ENCODE measurements at places on chromosomes 4 and X. TPM values are rescaled to one million over a fixed set of nuclear protein-coding genes. Genes with fewer than 3 reads are reported as not detected.

GRCh38 chrX:3451571-3451970 is 105.1 kb upstream of the MXRA5 start:
- DNase-seq, result peak; percentile 2

DNA sequence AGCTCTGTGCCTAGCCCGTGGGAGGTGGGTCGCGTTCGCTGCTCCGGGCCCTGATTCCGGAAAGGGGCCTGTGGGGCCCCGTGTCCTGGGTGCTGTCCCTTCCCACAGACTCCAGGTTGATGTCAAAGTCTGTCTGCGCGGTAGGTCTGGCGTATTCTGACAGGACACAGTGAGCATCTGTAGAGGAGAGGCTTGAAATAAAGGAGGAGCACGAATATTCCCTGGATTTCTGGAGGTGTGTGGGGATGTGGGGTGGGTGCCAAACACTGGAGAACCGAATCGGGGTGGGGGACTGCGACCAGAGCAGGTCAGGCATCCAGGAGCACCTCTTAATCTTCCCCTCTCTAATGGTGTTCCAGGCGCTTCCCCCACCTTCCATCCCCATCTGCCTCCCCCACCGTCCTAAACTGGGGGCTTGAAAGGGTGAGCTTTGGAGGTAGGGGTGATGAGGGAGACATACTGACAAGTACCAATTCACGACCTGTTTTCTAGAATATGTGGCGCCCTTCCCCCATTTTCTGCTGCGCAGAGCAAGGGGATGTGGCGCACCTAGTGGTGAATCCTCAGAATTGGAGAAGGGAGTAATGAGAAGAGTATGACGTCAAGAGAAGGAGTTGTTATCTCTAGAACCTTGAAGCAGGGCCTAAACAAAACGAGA is 877 bp downstream of the GPRASP1 start:
- no peak for DNase-seq

DNA sequence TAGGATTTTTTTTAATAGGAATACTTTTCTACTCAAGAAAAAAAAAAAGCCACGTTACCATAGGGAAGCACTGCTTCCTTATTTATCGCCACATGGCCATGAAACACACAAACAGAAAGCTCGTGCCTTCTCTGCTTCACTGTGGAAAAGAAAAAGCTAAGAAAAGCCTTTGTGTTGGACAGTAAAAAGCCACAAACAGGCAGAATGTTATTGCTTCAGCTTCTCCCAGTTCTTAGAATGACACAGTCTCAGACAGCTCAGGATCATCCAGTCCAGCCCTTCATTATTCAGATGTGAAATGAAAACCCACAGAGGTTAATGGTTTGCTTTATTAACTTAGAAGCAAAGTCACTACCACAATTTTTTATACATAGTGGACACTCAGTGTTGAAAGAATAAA is 181.6 kb upstream of the NOCT start:
- no peak for DNase-seq

GRCh38 chrX:40434443-40434842 is 146.3 kb upstream of the ATP6AP2 start:
- no peak for DNase-seq

DNA sequence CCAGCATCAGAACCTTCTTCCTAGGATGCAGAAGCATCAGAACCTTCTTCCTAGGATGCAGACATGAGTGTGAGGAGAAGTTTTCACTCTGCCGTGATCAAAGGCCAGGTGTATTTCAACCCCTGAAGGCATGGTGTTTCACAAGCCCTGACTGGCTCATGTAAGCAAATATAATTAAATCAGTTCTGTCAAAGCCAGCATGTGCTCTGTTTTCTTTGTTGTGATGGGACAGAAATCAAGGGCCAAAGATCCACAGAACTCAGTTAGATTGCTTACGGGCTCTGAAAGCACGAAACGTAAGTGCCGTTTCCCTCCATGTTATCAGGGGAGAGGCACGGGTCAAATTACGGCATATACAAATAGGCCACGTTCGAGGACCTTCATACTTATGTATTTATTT is 32.0 kb upstream of the CLDN24 start:
- DNase-seq, result no peak

- DNase-seq, result no peak
These were observed 39.3 kb upstream of the FHDC1 start for GRCh38 chr4:152896811-152897210.

The ODAPH gene
- not detected for polyA plus RNA-seq

The LGI2 gene
- 31.5 TPM for polyA plus RNA-seq

The GPR50 gene
- not detected for polyA plus RNA-seq

Data from left renal pelvis (tissue), 4 donors.